ENCODE measurements at places on chromosomes 2 and 18.

GRCh38 chr2:225536036-225536435 is 136.5 kb downstream of the NYAP2 start:
- DNase-seq: no peak

GRCh38 chr2:19358242-19359020 is at the start of gene OSR1:
TSS of gene OSR1 (minus strand) at chr2:19358623. CDS start at chr2:19353805, 4,818 bp downstream.
- peak; percentile 95 for DNase-seq

GRCh38 chr2:20593072-20594034 is 57.5 kb downstream of the HS1BP3 start:
- DNase-seq: peak; percentile 95

- no peak for DNase-seq
Observed at GRCh38 chr18:45806226-45806625, 19.2 kb upstream of the SIGLEC15 start.

DNA sequence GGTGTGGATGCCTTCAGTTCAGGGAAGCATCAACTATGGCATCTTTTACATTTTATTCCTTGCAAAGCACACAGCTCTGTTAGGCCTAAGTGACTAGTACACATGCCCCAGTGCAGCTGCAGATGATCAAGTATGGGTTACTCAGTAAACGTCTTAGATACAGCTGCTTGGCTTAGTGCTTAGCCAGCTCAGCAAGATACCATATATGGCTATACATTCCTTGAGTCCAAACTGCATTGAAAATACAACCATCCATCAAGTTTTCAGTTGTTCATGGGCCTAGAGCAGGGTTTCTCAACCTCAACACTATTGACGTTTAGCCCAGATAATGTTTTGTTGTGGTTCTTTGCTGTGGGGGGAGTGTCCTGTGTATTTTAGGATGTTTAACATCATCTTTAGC is 769.9 kb downstream of the TSN start:
- no peak for DNase-seq

DNA sequence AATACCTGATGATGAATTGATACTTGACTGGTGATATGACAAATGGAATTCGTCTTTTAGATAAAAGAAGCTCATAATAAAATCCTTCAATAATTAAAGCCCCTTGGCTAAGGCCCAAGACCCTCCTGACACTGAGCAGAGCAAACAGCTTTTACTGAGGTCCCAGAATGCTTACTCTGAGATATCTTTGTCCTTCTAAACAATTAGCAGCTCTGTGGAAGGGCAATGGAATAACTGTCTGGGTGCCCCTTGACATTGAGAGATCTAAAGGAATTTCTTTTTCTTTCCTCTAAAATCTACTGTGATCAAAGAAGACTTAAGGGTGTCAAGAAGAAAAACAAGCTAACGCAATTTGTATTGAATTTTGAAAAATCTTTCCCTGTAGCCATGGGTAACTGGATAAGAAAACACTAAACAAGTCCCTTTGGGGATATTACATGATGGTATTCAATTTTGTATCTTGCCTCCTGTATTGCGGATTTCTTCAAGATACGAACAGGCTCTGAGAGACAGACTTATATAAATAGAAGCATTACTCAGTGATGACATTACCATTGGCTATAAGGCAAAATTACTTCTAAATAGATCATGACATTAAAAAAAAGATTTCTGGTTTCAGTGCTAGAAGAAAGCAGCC is 128.8 kb downstream of the MREG start:
- DNase-seq: peak; percentile 15

DNA sequence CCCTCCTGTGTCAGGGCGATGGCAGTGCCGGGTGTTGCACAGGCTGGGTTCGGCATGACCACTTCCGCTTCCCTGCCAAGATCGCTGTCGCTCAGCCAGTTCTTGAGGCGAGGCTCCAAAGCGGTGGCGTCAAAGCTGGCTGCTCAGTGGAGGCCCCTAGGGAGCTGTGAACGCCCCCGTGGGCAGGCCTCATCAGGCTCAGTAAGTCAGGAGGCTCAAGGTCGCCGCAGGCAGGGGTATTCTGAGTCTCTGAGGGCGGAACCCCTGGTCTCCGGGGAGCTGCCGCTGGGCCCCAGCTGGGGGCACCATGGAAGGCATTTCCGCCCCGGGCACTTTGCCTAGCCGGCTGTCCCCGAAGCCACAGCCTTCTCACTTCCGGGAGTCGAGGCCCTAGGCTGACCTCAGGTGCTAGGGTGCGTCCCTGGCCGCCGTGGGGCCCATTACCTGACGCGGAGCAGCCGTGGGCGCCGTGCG is 210.4 kb downstream of the SOCS6 start:
- DNase-seq: no peak

DNA sequence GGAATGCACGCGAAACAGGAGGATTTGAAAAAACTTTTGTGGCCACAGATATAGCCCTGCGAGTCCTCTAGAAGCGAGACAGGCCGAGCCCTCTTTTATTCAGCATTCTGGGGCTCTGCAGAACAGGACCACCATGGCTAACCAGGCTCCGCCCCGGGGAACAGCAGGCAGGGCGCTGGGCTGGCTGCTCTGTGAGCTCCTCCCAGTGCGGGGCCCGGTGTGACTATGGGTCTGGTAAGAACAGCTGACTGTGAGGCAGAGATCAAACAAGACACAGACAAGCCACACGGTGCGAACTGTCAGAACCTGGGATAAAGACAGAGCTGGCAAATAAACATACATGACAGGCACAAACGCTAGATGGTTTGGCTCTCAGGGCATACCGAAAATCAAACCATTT is 15.5 kb downstream of the PXDN start:
- no peak for DNase-seq

GRCh38 chr2:137220438-137220993 is 455.2 kb downstream of the THSD7B start:
- no peak for DNase-seq

- no peak for DNase-seq
Observed at GRCh38 chr2:97992836-97993825, 2.6 kb downstream of the TMEM131 start.

GRCh38 chr2:214139630-214140284 is 271.1 kb upstream of the VWC2L start:
- no peak for DNase-seq

DNA sequence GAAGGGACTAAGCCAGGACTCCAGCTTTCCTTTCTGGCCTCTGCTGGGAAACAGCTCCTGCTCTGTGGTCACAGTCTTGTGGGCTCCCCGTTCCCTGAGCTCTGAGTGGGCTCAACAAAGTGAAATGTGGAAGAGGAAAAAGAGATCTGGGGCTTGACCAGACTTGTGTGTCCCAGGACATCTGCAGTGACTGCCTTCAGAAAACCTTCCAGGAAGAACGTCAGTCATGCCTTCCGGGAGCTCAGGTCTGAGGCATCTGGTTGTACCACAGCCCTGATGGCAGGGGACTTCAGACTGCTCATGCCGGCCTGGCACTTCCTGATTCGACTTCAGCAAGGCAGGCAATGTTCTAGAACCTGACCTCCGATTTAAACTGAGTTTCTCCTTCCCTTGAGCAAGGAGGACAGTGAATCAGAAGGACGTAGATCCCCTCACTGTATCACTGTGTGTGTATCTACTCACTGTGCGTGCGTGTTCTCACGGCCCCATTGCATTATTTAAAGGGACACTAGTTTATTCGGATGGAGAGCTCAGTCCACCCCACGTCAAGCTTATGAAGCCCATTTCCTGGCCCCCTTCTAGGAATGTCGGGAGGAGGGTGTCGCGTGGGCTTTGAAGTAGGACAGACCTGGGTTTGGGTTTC is 548 bp upstream of the FBLN7 start:
- no peak for DNase-seq

- no peak for DNase-seq
Observed at GRCh38 chr2:118356051-118356450, 267.8 kb downstream of the INSIG2 start.

DNA sequence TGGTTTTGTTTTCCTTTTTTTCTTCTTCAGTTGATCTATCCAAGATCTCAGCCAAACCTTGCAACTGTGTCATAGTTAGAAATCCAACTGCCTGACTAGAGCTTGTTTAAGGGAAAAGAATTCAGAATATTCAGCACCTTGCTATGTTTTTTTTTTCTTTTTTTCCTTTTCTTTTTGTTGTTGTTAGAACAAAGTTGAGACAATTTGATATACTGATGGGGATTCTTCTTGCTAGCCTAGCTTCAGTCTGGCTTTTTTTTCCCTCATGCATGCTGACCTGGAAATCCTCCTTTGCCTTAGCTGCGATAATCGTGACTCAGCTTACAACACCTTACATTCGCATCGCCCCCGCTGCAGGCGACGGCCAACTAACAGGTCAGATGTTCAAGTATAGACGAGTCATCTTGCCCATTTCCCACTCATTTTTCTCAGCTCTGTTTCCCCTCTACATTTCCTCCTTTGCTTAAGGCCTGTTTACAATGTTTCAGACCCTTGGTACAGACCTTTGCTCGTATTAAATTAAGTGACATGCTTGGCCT is 487.2 kb upstream of the RAB12 start:
- DNase-seq: peak; percentile 5

DNA sequence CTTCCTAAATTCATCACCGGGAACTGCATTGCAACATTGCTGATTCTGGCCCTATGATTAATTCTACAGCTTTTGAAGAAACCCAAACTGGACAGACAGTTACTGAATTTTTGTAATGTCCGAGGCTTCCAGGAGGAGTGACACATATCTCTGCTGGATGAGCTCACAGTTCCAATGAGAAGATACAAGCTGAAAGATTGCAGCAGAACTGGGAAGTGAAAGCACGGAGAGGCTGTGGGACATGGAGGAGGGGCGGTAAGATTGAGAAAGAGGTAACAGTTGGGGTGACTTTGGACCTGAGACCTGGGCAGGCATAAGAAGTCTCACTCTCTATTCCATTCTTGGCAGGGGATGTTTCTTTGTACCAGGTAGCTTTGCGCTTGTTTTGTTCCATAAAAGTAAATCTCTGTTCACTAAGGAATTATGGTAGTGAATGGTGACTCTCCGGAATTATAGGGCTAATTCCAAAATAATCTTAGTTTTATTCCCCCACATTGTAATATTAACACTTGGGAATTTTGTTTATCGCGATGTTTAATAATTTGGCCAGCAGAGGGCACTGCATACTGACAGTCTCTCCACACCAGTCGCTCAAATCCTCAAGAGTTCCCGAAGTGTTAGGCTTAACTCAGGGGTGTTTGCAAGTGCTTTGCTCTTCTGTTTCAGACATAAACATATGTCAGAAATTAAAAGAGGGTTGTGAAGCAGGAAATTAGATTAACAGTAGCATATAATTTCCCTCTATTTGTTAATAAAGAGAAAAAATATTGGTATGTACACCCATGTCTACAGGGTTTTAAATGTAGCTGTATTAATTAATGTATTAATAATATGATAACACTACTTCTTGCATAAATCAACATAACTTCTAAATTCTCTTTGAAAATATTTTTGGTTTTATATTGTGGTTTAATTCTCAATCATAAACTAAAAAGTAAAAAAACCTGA is 201.4 kb downstream of the SOCS6 start:
- DNase-seq: peak; percentile 40

DNA sequence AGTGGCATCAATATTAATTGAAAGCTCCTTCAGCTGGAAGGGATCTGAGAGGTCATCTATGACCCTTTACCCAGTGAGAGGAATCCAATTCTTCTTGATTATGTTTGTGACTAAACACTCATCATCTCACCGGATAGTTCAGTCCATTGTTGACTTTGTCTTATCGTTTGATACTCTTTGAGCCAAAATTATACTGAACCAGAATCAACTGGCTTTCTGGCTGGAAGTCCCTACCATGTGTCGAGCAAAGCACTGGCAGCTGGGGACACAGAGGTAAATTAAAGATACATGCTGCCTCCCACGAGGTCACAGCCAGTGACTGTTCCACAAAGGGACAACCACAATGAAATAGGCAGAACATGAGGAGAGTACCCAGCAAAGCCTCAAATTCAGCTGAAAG is 91.4 kb upstream of the FHL2 start:
- no peak for DNase-seq

GRCh38 chr2:99660616-99661406 is 171.0 kb upstream of the REV1 start:
- no peak for DNase-seq

GRCh38 chr2:176464886-176465564 is 195.8 kb downstream of the MTX2 start:
- no peak for DNase-seq

GRCh38 chr2:43067254-43068040 is 159.0 kb downstream of the ZFP36L2 start:
- DNase-seq: no peak

GRCh38 chr2:215577356-215577755 is 141.5 kb upstream of the FN1 start:
- DNase-seq: no peak
